Stimulated activated CD8-positive, alpha-beta memory T cell treated with anti-CD3 and anti-CD28 coated beads, Interleukin-12 subunit alpha, Interleukin-12 subunit beta, amount 100 ng/mL, for 4 hours (primary cell): ENCODE measurements at places on chromosomes 7 and 10.

DNA sequence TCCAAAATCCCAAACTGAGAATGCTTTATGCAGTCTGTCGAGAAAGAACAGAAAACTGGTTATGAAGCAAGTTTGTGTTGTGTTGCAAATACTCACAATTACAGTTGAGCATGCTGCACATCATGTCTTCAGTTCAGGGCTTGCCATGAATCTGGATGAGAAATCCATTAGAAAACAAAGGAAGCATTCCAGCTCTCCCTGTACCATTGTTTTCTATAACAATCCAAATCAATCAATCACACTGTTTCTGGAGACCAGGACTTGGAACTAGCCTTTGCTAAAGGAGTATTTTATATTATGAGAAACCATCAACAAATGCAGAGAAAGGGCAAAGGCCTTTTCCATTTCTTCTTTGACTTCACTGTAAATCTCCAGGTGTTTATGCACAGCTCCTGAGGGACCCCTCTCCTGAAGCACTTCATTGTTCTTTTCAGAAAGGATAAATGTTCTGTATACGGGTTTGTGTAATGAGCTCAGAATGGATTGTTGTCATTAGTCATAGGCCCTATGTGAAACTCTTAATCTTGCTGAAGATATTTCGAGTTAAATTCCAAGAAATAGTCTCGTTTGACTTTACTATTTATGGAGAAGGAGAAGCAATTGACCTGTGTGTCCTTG lies 364.7 kb upstream of the POM121L12 start:
- DNase-seq = no peak

GRCh38 chr7:55212176-55212575 lies 153.0 kb upstream of the LANCL2 start:
- no peak for DNase-seq

- no peak for DNase-seq
Observed at GRCh38 chr7:117362294-117362888, 39.5 kb upstream of the WNT2 start.

DNA sequence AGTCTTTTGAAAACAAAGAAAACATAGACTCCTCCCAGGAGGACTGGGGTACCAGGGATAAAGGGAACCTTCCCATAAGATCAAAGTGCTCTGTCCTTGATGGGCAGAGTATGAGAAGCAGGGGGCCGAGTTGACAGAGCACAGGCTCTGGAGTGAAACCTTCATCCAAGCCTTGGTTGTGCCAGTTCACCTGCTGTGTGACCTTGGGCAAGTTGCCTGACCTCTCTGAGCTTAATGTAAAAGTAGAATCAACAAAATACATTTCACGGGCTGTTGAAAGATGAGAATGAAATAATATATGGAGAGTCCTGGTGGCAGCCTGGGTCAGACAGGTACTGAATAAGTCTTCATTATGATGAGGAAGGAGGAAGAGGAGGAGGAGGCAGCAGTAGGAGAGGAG lies 69.9 kb downstream of the SLIT1 start:
- no peak for DNase-seq

DNA sequence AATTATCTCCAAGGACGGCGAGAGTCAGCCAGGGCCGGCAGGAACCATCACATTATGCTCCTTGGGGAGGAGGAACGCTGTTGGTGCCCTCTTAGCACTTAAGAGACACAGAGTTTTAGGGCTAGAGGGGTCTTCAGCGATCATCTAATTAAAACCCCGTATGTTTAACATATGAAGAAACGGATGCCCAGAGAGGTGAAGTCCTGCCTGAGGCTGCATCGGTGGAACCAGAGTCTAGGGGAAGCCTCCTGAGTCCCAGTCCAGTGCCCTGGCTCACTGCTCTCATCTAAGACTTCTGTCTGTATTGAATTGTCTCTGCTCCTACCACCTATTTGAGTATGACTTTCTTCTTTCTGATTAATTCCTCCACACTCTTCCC lies 688 bp upstream of the ABCB4 start:
- DNase-seq = no peak

DNA sequence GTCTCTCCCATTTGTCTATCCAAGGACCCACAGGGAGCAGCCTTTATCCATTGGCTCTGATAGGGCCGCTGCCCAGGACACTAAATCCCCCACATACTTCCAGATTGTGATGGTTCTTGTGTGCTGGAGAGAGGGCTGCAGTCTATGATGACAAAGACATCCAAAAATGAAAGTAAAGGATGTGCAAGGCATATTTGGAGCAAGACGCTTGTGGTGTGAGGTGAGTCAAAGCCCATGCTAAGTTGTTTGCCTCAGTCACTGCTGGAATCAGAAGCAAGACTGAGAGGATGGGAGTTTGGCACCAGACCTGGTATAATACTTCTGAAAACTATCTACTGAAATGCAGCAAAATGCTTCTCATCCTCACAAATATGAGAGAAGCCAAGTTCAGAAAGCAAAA lies 22.7 kb downstream of the ZNF22 start:
- no peak for DNase-seq

GRCh38 chr10:95329296-95329695 lies 38.5 kb upstream of the PDLIM1 start:
- DNase-seq = no peak

DNA sequence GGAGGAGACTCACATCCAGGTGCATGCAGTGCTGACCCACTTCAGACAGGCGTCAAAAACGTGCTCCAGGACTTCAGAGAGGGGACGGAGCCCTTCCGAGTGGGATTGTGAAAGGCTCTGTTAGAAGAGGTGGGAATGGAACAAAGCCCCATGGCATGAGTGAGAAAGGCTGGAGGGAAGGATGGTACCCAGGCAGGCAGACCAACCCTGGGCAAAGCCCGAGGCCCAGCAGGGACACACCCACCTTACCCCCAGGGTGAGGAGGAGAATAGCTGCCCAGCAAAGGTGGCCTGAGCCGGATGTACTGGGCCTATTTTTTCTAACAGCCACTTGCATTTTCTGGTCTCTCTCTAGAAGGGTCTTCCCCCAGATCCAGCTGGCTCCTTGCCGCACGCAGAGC lies 14.8 kb downstream of the CHAT start:
- DNase-seq = no peak

DNA sequence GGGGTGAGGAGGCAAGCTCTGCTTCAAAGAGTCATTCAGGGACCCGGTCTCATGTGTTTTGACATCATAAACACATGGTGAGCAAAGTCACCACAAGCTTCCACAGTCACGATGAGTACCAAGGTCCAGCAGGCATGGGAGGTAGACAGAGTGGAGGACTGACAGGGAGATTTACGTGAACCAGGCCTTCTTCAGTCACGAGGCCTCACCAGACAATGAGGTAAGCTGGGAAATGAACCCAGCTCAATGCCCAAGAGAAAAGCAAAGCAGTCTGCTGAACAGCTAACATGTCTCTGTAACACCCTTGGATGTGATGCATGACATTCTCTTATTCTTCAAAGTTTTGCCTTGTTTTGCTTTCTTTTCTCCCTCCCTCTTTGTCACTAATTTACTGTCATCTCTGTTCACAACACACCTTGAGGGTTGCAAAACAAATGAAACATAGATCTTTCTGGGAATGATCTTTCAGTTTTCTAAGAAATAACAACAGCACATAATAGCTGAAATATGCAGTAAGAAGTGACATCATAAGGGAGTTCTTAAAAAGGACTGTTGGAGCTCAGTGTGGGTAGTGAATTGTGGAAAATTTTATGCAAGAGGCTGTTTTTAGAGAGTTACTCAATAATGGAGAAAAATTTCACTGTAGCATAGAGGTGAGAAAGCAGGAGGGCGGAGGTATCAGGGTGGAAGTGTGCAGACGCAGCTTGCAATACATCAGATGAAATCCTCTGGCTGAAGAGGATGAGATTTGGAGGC lies 9.0 kb downstream of the PPP1R17 start:
- no peak for DNase-seq

- no peak for DNase-seq
Observed at GRCh38 chr7:102111061-102112041, 175.3 kb upstream of the SH2B2 start.

- no peak for DNase-seq
Observed at GRCh38 chr7:40810274-40810673, 675.5 kb downstream of the SUGCT start.

- DNase-seq = no peak
Observed at GRCh38 chr10:125264757-125265578, 104.6 kb upstream of the CTBP2 start.

DNA sequence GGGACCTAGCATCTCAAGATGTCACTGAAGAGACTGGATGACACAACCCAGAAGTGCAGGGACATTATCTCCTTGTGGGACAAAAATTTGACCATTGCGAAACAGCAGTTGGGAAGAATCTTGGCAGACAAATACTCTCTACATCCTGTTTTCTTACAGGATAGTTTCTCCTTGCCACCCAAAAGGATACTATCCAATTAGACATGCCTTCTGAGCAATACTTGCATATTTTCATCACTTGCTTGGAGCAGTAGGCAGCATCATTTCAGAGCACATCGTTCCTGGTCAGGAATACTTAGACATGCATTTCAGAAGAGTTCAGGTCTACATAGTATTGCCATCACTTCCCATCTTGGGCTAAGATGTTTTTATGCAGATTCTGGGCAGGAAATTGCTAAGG lies 56.8 kb downstream of the FAS start:
- no peak for DNase-seq

DNA sequence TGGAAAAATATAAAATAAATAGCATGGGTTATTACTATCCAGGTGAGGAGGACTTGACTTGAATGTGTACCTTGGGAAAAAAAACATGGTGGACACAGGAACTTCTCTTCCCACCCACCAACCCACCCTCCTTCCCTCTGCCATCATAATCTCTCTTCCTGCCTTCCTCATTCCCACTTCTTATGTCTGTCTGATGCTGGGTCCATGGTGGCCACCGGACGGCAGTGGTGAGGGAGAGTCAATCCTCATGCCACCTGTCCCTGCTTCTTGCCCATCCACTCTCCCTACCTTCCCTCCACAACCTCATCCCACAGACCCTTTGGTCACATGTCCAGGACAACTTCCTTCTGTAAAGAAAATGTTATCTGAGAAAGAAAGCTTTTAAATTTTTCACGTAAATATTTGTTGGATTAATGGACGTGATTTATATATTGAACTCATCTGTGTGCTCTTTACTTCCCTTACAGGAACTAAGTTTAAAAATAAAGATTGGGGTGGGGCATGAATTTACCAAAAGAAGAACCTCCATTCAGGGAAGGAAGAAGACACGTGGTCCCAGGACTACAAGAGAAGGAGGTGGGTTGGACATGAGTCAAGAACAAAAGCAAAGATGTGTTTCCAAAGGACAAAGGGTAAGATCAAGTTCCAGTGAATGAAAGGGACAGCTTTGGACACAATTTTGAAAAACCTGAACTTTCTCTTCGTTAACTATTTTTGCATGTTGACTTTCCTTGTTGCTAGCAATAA lies 104.5 kb downstream of the PIP4K2A start:
- no peak for DNase-seq

DNA sequence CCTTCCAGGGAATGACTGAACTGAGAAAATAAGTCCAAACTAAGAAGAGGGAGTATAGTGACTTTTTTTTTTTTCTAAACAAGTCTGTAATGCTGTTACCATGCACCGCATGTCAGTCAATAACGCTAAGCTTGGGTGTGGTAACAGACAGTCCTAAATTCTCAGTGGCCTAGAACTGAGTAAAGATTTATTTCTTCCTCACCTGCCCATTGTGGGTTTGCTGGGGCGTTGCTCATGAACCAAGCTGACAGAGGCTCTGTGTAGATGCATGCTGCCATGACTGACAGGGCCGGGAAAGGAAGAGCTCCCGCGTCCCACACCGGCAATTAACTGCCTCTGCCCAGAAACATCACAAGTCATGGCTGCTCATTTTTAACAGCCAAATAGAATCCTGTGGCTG lies 25.5 kb upstream of the PRKG1 start:
- no peak for DNase-seq

GRCh38 chr10:133442191-133442966 lies 11.4 kb upstream of the SCART1 start:
- DNase-seq = no peak

GRCh38 chr7:106890952-106891351 lies 25.9 kb downstream of the PIK3CG start:
- no peak for DNase-seq

DNA sequence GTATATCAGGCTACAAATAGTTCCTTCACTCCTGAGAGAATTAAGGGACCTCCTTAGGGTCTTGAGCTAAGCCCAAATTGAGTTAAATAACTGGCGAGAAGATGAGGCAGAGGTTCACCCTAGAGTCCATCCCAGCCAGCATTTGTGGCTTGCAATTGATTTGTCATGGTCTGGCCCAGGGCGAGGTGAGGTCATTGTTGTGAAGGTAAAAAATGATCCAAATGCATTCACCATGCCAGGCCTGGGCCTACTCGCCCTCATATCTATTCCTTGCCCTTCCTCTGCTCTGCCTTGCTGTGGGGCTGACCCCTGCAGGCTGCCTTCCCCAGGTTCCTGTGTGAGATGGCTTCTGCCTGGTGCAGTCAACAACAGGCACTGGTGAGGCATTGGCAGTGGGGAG lies 207.2 kb downstream of the ZNF365 start:
- no peak for DNase-seq

- DNase-seq = no peak
Observed at GRCh38 chr7:12386313-12386740, 17.3 kb downstream of the VWDE start.

DNA sequence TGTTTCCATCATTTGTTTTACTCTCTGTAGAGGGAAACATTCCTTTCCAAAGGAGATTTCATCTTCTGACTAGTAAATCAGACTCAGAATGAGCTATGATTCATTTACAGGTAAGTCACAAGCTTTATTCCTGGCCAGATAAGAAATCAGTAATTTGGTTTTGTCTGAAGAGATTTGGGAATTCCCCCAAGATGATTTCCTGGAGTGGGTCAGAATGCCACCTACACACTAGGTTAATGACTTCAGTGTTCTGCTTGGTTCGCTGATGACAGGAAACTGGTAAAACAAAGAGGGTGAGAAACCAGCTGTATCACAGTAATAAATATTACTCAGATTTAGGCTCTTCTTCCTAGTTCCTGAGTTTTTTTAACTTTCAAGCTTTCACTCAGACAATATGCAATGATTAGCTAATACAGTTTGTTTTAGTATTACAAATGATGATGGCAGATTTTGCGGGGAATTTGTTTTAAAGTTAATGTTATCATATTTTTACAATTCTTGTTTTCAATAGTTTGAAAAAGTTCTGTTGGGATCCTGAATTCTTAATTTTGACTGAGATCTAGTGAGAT lies 8.3 kb upstream of the ASZ1 start:
- no peak for DNase-seq
